Activated CD4-positive, alpha-beta T cell treated with anti-CD3 and anti-CD28 coated beads for 36 hours (primary cell): ENCODE measurements at places on chromosomes 4 and X. TPM values are rescaled to one million over a fixed set of nuclear protein-coding genes. Genes with fewer than 3 reads are reported as not detected.

The ARHGAP24 gene
- total RNA-seq = not detected

The CT47B1 gene
- not detected for total RNA-seq

The NOA1 gene
- 31.5 TPM for total RNA-seq

The SPANXD gene
- not detected for total RNA-seq

The HPSE gene
- total RNA-seq = 11.4 TPM

The RGN gene
- total RNA-seq = not detected

The ADH5 gene
- total RNA-seq = 119 TPM

The NAAA gene
- total RNA-seq = 26.8 TPM

The HDX gene
- 1.5 TPM for total RNA-seq

The SYNPO2 gene
- 0.16 TPM for total RNA-seq

The ODAM gene
- not detected for total RNA-seq

The GEMIN8 gene
- total RNA-seq = 14.9 TPM

The PRR32 gene
- not detected for total RNA-seq

The OPN1MW gene
- not detected for total RNA-seq

The CCSER1 gene
- not detected for total RNA-seq

The DMRTC1B gene
- 0.18 TPM for total RNA-seq

The PLXNB3 gene
- 2.4 TPM for total RNA-seq
